Stimulated activated CD4-positive, alpha-beta T cell treated with anti-CD3 and anti-CD28 coated beads, Interleukin-2, amount 100 ng/mL, for 24 hours (primary cell): ENCODE measurements at places on chromosomes 12 and 14.

GRCh38 chr12:44000309-44000952, 164.6 kb downstream of the TMEM117 start:
- DNase-seq: no peak

DNA sequence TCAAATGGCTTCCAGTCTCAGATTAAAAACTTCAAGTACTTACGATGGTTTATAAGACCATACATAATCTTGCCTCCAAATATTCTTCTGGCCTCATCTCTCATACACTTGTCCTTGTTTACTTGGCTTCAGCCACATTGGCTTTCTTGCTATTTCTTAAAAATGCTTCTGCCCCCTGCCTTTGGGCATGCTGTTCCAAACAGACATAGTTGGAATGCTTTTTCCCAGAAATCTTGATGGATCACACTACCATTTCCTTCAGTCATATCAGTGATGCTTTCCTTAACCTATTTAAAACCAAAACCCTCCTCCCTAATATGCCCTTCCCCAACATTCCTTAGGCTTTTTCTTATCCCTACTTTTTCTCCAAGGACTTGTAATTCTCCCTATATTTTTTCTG, 74.4 kb upstream of the PAWR start:
- no peak for DNase-seq

DNA sequence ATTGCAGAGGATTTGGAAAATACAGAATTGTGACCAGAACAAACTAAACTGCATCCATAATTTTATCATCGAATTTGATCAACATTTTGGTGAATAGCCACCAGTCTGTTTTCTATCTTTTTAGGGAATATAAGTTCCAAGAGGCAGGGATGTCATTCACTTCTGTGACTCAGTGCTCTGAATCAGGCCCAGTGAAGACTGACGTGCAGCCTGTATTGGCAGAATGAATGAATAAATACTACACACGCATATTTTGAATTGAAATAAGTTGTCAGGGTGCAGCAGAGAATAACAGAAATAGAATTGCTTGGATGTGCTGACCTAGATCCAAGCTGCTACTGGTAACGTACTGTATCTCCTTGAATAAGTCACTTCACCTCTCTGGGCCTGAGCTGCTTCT, 1.3 kb upstream of the EMP1 start:
- DNase-seq: no peak

DNA sequence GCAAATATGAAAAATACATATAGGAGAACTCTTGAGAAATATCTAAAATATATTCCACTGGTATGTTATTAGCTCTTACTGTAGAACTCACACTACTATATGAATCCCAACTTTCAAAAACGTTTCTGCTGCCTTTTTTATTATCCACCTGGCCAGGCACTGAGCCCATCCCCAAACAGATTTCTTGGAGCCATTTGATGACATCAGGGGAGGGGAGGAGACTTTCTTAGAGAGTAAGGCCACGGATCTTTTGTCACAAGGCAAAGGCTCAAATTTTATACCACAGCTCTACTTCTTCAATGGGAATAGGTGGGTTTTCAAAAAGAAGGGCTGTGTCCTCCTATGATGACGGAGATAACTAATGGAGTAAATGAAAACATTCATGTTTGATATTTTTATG, 83.0 kb downstream of the SLC25A21 start:
- DNase-seq: no peak

DNA sequence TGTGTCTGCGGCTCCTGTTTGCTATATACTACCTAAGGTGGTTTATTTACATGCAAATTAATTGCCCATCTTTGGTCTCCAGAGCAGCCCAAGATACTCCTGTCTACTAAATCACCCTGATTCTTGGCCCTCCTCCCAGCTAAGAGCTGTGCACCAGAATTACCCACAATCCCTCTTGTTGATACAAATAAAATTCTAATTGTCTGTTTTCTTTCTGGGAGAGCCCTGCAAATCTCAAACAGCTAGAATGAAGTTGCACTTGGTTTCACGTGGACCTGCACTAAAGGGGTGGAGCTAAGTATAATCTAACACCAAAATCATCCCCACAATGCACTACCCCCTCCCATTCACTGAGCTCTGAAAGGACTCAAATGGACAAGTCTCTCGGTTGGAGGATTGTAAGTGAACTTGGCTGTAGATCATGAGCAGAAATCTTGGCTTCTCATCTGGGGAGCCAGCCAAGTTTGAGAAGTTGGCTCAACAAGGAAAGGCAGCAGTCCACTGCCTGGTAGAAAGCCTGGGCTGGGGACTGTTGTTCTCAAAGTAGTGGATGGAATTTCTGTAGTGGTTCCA, 6.6 kb downstream of the MAX start:
- DNase-seq: no peak

- DNase-seq: no peak
These were observed 318.4 kb downstream of the SLC6A15 start for GRCh38 chr12:84594157-84594556.

- no peak for DNase-seq
These were observed 226.1 kb upstream of the PRKD1 start for GRCh38 chr14:30153717-30154116.

DNA sequence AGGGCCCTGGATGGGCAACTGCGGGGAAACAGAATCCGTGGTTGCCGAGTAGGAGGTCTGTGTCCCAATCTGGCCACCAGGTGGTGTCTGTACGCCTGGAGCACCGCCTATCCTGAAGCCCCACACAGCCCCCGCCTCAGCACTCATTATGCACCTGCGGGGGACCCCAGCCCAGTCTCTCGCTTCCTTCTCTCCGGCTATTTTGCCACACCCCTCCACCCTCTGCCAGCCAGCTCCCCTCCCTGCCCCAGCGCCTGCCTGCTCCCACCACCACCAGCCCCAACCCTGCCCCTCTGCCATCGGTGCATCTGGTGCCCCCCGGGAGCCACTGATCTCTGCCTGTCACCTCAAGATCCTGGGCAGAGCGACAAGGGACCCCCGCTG, 2.2 kb upstream of the NXPH4 start:
- peak; percentile 77 for DNase-seq

- no peak for DNase-seq
These were observed 63.5 kb downstream of the ST8SIA1 start for GRCh38 chr12:22271023-22271422.

- no peak for DNase-seq
These were observed 74.6 kb upstream of the TMTC1 start for GRCh38 chr12:29858270-29858786.

DNA sequence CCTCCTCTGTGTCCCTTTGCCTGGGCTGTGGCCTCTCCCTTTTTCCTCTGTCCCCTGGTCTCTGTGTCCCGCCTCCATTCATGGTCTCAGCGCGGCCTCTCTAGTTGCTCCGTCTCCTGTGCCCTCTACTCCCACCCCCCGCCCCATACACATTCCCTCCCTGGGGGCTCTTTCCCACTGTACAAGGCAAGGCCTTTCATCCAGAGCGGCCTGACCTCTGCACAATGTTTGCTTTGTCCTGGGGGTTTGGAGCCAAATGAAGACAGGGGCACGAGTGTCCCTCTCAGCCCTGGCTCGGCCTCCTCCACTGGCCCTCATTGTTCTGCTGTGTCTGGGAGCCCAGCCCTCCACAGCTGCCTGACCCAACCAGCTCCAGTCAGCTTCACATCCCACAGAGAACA, 678.6 kb downstream of the BCL11B start:
- DNase-seq: no peak

DNA sequence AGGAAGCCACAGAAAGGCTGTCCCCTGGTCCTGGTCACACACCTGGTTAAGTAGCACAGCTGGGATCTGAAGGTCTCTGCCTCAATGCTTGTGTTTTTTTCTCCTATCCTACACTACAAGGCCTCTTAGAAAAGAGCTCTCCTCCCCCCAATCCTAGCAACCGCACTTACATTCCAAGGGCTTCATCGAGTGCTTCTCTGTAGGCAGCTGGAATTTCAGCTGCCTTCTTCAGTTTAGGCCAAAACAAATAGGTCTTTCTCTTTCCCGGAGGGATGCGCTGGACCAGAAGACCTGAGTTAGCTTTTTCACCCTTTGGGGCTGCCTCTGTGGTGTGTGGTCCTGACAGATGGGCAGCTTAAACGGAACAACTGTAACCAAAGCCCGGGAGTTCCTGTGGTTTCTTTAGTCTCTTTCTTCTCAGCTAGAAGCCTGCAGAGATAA, 109.7 kb downstream of the GPATCH2L start:
- DNase-seq: no peak

GRCh38 chr14:71466251-71466650, 466.0 kb upstream of the RGS6 start:
- DNase-seq: no peak

DNA sequence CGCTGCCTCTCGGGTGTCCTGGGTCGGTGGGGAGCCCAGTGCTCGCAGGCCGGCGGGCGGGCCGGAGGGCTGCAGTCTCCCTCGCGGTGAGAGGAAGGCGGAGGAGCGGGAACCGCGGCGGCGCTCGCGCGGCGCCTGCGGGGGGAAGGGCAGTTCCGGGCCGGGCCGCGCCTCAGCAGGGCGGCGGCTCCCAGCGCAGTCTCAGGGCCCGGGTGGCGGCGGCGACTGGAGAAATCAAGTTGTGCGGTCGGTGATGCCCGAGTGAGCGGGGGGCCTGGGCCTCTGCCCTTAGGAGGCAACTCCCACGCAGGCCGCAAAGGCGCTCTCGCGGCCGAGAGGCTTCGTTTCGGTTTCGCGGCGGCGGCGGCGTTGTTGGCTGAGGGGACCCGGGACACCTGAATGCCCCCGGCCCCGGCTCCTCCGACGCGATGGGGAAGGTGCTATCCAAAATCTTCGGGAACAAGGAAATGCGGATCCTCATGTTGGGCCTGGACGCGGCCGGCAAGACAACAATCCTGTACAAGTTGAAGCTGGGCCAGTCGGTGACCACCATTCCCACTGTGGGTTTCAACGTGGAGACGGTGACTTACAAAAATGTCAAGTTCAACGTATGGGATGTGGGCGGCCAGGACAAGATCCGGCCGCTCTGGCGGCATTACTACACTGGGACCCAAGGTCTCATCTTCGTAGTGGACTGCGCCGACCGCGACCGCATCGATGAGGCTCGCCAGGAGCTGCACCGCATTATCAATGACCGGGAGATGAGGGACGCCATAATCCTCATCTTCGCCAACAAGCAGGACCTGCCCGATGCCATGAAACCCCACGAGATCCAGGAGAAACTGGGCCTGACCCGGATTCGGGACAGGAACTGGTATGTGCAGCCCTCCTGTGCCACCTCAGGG, 679 bp downstream of the ARF6 start:
- peak; percentile 83 for DNase-seq

- no peak for DNase-seq
These were observed 469.1 kb downstream of the PRKD1 start for GRCh38 chr14:29458547-29458946.

GRCh38 chr14:58216544-58216943, 16.6 kb downstream of the ACTR10 start:
- DNase-seq: no peak

DNA sequence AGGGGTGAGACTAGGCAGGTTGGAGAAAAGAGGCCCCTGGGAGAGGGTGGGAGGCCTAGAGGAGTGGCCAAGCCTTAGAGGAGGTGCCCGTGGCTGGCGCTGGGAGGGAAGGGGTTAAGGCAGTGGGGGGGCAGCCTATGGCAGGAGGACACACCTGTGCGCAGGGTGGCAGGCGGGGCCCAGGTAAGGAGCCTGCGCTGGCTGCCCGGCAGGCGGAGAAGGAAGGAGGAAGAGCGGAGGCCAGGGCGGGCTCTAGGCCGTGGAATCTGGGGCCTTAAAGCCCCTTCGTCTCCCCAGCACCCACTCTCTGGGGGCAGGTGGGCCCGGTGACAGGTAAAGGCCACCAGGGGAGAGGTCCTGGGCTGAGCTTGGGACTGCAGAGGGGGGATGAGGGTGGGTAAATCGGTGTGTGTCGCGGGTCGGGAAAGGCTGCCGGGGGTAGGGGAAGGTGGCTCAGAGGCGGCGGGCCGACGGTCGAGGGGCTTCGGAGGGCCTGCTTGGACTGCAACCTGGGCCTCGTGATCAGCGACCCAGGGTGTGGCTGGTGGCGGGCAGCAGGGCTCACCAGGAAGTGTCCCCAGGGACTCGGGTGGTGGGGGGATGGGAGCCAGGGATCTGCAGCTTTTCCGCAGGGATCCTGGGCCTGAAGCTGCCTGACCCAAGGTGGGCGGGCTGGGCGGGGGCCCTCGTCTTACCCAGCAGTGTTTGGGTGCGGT, 7.3 kb downstream of the PHB2 start:
- no peak for DNase-seq

- no peak for DNase-seq
These were observed 92.8 kb downstream of the ASCL1 start for GRCh38 chr12:103050273-103050672.

DNA sequence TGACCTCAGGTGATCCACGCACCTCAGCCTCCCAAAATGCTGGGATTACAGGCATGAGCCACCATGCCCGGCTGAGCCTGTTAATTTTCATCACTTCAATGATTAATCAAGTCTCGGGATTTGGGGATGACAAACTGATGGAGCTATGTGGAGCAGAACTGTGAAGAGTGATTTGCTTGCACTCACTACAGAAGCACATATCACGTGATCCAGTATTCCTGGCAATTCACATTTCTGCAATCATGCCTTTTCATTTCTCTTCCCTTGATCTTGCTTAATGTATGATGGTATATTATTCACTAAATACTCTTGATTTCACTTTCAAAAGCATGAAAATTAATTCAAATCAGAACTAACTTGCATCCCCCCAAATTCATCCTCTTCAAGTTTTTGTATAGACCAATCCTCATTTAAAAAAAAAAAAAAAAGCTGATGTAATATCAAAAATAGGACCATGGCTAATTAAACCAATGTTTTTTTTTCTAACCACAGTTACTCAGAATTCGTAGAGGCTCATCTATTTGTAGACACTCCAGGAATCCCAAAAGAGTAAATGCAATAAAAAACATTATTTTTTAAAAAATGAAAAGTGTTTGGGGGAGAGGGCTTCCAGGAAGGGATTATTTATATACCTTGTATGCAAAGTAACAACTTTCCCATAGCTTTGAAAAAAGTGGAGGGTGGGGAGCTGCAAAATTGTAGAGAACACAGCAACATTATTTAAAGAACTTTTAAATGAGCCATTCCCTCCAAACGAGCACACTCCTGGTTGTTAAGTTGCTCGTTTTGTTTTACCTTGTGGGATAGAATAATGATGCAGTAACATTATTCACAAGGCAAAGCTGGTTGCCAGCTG, 7.0 kb upstream of the ATXN2 start:
- no peak for DNase-seq

DNA sequence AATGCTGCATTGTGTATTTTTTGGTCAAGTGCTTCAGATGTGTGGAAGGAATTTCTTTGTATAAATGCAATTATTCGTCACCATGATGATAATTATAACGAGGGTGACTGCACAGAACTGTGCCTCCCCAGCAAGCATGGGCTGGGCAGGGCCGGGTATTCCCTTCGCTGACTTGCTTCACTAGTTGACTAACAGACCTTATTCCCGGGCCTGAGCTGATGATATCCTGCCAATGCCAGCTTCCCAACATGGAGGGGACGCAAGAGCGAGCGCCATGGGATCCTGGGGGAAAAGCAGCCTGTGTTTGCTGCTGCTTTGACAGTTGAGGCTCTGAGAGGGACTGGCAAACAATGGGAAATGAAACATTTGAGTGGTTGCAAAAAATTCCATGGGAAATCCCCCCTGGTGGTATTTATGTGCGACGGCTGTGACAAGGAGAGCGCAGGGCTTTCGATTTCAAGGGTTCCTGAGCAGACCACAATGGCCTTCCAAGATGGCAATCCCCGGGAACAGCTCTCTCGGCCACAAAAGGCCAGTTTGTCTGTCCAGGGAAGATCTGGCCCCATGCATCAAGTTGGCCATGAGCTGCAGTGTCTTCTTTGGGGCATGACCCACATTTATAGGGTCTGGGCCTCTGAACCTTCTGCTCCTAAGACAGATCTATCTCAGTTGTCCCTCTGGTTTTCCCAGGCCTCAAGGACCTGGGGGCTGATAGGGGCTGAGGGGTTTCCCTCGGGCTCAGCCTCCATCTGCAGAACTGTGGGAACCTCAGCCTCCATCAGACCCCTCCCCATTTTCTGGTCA, 21.9 kb upstream of the MAP1LC3B2 start:
- no peak for DNase-seq

- no peak for DNase-seq
These were observed 73.9 kb downstream of the VEZT start for GRCh38 chr12:95291501-95291900.
